ENCODE measurements at places on chromosomes 1 and 21.

DNA sequence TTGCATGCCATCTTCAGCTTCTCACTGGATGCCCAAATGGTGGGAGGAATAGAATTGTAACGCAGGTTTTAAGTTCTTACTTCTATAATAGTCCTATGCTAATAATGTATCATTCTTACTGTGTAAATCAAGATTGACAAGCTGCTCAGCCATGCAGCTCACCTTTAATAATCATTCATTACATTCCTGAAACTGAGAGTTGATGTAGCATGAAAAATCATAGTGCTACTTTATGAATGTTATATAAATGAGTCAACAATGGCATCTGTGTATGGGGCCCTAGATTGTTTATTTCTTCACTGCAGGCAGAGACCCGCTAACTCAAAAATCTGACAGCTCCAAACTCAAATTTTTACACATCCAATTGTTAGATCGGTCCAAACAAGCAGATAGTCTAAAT is 34.4 kb downstream of the FH start:
- DNase-seq, result no peak

DNA sequence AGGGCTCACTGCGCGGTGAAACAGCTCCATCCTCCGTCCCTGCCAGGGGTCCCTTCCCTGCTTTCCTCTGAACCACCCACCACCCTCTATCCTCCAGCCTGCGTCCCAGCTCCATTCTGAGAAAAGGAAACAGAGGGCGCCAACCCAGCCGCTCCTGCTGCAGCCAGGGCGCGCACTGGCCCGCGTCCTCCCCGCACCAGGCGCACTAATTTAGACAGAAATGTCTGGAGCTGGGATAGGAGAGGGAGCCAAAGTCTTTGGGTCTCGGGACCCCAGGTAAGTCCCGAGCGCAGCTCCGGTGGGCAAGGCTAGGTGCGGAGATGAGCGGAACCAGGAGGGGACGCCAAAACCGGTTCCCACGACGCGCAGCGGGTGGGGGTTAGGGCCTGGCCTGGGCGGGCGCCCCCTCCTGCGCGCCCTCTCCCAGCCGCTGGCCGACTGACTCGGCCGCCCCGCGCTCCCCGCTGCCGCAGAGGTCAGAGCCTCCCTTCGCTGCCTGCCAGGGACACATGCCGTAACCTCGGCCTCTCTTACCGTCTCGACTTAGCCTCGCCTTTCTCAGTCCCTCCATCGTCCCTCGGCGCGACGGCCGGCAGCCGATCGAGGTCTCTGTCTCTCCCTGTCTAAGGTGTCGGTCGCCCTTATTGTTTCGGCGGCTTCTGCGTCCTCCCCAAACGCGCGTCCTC is 2.0 kb downstream of the CAMK2N1 start:
- no peak for DNase-seq

DNA sequence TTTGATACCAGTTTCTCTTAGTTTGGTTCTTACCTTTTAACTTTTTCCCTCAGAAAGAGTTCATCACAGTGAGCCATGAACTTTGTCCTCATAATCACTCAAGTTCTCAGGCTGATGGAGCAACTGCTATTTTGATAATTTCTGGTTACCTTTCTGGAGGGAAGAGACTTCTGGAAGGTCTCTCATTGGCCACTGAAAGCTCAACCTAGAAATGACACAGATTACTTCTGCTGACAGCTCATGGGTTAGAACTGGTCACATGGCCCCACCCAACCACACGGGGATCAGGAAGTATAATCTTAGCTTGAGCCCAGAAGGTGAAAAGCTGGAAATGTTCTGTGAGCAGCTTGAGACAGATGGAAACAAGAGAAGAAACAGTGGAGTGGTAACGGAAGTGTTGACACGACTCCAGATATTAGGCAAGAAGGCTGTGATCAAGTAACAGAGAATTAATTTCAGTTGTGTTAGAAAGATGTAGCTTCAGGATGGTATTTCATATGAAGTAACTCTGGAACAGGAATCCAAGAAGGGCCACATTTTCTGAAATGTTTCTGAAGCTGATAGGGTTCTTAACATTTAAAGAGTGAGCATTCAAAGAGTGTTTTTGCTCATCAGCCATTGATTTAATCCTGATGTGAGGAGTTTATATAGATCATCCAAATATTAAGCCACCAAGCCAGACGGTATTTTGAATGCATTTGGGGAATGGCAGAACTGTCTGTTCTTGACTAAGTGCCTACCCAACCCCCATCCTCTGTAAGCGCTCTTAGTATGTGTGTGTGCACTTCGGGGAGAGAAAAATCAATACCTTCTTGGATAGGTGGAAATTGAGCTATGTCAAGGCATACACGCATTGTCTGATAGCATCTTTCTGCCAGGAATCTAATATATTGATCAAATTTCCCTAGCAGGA is 21.9 kb upstream of the XPR1 start:
- DNase-seq, result peak; percentile 40

DNA sequence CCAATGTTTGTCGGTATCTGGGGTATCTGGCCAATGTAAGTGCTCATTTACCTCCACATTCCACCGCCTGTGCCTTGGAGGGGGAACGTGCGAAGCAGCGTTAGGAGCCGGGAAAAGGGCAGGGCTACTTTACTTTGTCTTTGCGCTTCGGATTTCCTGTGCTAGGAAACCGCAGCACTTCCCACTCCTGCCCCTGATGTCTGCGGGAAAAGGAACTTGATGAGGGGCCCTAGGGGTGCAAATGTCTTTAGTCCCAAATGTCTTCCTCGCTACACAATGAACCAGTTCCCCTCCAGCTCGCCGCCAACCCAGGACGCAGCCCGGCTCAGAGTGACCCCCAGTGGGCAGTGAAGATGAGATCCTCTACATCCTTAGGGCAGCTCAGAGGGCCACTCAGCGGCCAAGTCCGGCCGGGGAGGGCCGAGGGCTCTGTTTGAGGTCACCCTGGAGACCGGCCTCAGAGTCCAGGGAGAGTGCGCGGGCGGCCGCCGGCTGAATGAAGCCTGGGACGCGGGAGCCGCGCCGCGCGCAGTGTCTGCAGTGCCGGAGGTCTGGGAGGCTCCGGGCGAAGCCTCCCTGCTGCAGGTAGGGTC is at the start of gene DYNLT5:
TSS of gene DYNLT5 (plus strand) at position 460 of the 593 bp plus-strand sequence. CDS start 2,200 bp downstream, outside the sequence.
- DNase-seq, result peak; percentile 81

- DNase-seq, result no peak
Measured at GRCh38 chr1:165456861-165457260, 11.9 kb upstream of the RXRG start.

Data from inflammatory macrophage (primary cell).